ENCODE measurements at places on chromosomes 2 and 18.

DNA sequence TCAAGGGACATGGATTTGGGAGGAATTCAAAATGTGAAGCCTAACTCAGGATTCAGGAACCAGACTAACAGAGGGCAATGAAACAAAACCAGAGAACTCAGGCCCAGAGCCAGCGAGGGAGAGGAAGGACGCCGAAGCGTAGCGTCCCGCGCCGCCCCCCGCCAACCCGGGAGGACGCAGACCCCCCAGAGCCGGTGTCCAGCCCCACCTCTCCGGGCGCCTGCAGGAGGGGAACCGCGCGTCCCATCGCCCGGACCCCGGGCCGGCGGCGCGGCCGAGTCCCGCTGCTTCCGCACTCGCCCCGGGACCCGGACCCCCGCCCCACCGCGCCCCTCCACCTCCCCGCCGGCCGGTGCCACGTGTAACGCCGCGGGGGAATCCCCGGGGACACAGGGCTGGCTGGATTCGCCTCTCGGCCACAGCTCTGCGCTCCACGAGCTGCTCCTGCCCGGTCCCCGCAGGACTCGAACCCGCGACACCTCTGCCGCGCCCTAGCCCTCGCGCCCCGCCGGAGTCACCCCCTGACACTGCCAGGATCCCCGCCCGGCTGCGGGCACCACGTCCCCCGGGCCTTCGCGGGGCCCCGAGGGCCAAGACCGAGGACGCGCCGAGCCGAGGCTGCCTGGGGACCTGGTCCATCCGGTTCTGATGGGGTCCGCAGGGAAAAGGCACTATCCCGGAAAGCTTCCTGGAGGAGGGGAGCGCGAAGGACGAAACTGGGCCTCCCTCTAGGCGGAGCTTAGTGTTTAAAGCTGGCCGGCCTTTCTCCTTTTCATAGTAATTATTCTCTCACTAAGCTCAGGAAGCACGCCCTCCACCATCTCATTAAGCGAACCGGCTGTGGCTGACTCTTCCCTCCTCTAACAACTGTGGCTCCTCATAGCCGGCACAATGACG, 40.4 kb upstream of the FAM124B start:
- DNase-seq, result no peak

DNA sequence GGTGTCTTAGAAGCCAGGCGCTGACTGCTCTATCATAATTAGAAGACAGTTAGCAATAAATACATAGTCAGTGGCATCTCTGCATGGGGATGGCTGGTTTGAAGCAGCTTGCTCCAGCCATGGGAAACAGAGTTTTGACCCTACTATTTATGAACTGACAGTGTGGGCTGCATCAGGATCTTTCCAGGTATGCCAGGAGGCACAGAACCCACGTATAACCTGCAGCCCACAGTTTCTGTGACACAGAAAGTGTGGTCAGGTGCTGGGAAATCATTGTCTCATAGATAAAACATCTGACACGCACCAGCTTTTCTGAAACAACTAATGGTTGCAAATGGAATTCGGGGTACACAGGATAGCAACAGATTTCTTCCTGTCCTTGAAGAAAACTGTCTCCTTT, 34.7 kb downstream of the INPP4A start:
- no peak for DNase-seq

DNA sequence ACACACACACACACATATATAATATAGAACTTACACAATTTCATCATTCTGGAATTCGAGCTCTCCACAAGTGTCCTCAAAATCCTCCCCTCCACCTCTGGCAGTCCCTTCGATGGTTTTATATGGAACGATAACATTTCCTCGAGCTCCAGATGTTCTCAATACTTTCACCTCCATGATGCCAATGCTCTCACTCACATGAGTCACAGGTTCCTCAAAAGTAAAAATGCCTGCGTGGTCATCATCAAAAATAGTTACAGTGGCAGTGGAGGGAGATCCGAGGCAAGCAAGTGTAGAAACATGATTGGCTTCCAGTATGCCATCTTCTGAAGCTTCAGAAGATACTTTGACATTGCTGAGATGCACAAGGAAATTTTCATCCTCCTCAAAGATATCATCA, 23.5 kb downstream of the SLC8A1 start:
- no peak for DNase-seq

DNA sequence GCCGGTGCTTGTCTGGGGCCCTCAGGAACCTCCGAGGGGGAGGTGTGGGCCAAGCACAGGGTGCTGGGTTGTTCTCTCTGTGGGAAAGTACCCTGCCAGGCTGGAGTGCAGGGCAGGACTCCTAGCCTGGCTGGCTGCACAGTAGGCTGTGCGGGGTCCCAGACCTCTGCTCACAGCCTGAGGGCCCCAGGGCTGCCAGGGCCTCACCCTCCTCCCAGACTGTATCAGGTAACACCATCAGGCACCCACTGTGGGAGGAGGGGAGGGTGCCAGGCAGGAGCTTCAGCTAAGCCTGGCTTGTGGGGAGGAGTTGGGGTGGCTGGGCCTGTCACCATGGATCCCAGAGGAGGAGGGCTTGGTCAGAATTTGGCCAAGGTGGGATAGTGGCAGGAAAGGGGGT, 211.9 kb upstream of the SMAD2 start:
- no peak for DNase-seq

DNA sequence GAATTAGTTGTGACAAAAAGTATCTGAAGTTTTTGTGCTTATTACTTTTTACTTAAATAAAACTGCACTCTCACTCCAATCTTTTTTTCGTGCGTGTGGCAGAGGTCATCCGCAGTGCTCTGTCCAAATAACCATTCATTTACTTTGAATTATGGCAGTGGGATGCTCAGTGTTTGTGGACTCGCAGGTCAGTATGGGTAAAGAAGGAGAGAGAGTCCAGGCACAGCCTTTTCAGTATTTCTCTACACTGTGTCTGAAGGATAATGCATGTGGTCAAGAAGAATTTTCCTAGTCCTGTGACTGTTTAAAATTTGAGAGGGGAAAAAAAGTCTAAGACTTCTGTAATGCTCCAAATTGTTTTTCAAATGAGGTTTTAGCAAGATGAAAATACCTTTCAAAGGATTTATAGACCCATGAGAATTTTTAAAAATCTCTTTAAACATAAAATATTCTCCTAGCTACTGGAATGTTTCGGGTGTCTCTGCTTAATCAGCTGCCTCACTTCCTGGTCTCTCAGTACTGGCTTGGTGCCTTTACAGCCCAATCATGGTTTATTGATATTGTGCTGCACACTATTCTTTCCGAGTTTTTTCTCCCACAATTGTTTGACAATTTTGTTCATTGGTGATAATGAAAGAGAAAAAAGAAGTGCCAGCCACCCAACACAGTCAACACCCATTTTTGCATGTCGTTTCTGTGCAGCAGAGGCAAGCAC, 453.2 kb downstream of the PTPRM start:
- no peak for DNase-seq

GRCh38 chr18:36440614-36441013, 143.1 kb downstream of the FHOD3 start:
- DNase-seq, result no peak
